ENCODE measurements at places on chromosomes 11 and 22.
A peak's percentile ranks its signal among the peaks of the same experiment; 100 is the strongest.

DNA sequence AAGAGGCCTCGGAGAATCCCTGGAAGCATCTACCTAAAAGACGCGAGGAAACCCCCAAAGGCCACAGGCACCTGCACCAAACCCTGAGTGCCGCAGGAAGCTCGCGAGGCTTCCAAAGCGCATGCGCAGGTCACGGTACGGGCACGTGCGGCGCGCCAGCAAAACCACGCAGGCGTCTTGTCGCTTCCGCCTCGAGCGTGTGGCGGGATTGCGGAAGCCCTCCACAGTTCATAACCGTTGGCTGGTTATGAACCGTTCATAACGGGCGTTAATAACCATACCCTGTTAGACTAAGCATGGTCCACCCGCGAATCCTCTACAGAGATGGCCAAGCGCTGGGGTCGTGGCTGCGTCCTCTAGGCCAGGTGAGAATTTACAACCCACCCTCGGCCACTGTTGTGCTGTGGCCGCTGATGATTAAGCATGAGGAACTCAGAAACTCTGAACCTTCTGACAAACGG is 46.4 kb downstream of the MORC2 start:
- DNase-seq, result peak; percentile 15

DNA sequence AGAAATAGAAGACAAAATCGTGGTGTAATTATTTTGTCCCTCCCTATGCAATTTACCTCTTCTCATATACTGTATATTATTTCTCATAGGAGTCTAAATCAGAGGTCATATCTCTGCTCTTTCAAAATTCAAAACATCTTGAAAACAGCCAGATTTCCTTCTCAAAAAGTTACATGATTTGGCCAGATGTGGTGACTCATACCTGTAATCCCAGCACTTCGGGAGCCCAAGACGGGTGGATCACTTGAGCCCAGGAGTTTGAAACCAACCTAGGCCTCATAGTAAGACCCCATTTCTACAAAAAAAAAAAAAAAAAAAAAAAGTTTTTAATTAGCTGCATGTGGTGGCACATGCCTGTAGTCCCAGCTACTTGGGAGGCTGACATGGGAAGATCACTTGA is 29.0 kb upstream of the DNAJB7 start:
- DNase-seq, result no peak

GRCh38 chr22:39214006-39214382 is 30.8 kb downstream of the PDGFB start:
- no peak for DNase-seq

- DNase-seq, result no peak
Observed at GRCh38 chr11:46912526-46913150, 5.7 kb downstream of the LRP4 start.

DNA sequence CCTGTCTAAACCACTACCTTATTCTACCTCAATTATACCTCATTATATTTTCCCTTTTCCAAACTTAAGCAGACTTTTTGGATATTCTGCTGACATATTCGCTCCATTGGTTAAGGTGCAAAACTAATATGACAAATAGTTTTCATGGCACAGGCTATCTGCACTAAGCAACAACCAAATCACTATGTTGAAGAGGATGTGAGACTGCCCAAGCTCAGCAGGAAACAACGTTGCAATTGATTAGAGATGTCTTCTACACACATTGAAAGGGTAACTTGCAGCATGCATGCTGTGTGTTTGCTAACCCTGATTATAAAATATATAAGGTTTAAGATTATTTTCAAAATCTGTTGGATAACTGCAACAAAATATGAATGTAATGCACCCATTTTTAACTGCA is 61.6 kb downstream of the STK33 start:
- DNase-seq, result no peak

DNA sequence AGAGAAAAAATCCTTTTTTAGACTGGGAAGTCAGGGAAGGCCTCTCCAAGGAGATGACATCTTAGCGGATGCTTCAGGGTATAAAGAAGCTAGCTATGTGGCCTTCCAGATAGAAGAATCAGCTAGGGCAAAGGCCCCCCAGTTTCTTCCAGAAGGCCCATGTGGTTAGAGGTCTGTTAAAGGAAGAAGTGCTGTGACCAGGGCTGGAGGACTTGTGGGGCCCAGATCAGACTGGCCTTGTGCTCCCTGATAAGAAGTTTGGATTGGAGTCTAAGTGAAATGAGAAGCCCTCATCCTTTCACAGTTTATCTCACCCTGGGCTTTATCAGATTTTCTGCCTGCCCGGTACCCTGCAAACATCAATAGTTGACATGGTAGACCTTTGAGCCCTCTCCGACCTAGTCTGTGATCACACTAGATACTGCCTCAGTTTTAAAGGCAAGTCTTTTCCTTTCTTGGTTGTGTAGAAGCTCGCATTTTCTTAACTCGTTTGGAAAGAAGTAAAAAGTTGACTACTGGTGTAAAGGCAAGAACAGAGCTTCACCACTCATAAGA is 7.8 kb downstream of the AMPD3 start:
- no peak for DNase-seq

DNA sequence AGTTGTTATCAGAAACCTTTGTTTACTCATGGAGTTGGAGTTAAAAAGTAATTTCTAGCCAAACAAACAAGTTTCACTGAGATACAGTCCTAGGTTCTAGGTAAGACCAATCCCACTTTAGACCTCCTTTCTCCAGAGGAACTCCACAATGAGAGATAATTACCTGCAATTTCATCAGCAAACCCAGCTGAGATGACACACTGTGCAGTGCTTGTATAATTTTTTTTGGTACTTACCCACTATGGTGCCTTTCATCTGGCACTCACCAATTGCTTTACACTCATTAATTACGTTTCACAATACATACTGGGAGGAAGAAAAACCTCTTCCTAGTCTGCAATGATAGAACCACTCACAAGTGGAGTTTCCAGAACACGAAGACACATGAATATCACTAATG is 1.8 kb upstream of the MUC15 start:
- DNase-seq, result no peak

DNA sequence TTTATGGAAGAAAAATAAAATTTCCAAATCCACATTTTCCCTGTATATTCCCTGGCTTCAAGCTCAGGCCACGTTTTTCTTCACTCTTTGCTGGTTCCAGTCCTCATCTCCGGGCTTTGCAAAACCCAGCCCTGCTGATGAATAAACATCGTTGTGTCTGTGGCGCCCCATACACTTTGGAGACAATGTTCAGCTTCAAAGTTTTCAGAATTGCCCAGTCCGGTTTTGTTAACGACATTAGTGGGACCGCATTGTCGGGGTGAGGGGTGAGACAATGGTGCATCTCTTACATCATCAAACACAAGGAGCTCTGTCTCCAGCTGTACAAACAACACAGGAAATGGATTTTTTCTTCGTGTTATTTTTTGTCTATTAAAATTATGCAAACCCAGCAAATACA is 53.4 kb upstream of the HTATIP2 start:
- DNase-seq, result no peak

DNA sequence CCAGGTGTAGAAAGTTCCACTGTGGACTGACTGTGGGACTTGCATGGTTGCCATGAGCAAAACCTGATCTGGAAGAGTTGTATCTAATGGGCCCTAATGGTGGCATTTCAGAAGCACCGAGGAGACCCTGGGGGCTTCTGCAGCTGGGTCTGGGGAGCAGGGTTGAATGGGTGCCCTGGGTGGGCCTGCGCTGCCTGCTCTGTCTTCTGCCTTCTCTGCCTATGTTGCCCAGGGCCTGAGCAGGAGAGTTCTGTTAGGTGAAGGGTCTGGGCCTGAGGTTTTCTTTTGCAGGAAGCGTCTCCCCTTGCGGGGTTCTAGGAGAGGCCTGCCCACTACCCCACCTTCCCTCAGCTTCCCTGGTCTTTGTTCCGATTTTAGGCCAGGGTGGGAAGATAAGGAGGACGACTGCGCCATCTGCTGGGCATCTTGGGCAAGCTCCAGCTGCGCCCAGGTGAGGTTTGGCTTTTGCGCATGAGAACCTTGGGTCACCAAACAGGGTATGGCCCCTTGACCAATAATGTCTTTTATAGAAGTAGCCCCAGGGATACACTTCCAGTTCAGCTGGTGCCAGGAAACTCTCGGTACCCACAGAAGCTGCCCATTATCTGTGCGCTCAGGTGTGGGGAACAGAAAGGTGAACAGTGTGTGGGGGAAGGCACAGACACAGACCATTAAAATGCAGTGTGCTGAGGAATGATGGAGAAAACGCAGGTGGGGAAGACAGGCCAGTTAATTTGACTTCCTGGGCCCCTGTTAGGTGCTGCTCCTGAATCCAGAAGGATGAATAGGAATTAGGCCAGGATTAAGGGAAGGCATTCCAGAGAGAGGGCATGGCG is 23.2 kb downstream of the COMMD9 start:
- DNase-seq, result no peak

DNA sequence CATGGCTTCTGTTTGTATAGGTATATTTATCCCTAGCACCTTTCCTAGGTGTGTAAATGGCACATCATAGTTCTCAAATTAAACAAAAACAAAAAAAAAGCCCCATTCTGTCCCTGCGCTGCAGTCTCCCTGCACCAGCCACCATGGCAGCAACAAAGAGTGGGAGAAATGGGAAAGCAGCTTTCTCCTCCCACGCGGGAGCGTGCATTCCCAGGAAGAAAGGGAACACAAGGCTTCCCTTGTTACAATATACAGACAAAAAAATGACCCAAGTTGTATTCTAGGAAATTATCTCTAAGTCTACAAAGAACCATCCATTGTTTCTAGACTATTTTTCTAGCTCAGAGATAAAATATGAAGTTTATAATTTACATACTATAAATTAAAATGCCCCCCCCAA is 16.1 kb upstream of the TMPRSS5 start:
- no peak for DNase-seq

- DNase-seq, result no peak
Observed at GRCh38 chr11:2539371-2540222, 94.8 kb downstream of the KCNQ1 start.

- DNase-seq, result peak; percentile 99
Observed at GRCh38 chr11:94449437-94449836, 44.2 kb downstream of the MRE11 start.

DNA sequence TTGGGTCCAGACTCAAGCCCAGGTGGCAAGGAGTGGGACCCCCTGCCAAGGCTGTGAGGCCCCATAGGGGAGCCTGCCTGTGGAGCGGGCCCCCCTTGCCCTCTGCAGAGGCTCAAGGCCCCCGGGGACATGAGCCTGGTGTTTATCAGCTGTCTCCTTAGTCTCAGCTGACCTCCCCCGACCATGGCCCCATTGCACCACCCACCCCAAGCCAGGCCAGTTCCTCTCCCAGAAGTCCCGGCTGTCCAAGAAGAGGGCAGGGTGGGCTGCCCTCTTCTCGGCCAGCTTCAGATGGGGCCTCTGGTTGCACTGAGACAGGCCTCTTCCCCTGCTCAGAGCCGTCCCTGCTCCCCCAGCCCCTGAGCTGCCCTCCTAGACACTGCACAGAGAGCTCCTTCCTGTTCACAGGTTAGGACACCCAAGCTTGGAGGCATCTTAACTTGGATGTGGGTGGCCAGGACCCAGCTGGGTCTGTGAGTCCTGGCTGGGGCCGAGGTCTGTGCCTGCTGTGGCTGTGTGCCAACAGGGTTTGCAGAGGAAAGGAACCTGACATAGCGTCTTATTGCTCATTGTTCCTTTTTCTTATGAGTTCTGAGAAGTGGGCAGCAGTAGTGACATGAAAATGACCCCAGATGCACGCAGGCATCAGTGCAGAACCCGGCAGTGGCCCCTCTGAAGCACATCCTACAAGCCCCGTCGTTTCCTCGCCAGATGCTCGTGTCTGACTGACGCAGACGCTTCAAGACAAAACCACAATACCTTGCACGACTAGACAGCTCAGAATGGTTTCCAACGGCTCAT is 5.4 kb downstream of the TRABD start:
- no peak for DNase-seq

DNA sequence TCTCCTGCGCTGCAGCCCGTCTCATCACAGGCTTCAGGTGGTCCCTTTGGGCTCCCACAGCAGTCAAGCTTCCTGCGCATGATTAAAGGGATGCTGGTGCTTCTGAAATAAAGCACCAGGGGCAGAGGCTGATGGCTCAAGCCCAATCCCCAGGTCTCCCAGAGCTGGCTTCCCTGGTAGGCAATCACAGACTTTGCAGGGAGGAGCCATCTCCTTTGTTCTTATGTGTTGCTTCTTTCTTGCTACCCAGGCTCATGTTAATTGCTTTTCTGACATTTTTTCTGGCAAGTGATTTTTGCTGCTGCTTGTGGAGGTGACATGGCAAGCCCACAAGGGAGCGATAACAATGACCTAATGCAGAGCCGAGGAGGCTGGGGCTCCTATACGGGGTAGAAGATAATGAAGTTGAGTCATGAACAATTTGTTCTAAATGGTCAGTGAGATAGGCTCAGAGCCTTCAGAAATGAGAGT is 25.2 kb upstream of the PLET1 start:
- DNase-seq, result no peak

DNA sequence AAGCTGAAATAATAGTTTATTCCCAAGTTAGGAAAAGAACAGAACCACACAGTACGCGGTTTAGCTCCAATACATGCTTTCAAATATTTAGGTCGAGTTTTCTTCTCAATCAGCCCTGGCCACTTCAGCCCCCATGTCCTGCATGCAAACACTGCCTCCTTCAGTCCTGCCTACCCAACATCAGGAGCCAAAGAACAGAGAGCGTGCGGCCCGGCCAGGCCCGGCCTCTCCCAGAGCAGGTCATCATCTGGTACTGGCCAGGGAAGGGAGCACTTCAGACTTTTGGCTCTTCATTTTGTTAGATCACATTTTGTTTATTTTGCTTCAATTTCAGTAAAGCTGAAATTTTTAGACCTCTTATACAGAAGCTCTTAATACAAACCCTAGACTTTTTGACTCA is 6.7 kb downstream of the BRD1 start:
- no peak for DNase-seq

- no peak for DNase-seq
Observed at GRCh38 chr11:116329354-116330090, 443.3 kb downstream of the BUD13 start.

- no peak for DNase-seq
Observed at GRCh38 chr22:31826443-31826842, 72.6 kb downstream of the DEPDC5 start.

GRCh38 chr11:7901319-7901854 is 29.7 kb downstream of the OR10A6 start:
- no peak for DNase-seq

GRCh38 chr11:76629116-76629852 is 41.3 kb downstream of the LRRC32 start:
- DNase-seq, result no peak

GRCh38 chr22:43377896-43378704 is 33.7 kb upstream of the MPPED1 start:
- no peak for DNase-seq

DNA sequence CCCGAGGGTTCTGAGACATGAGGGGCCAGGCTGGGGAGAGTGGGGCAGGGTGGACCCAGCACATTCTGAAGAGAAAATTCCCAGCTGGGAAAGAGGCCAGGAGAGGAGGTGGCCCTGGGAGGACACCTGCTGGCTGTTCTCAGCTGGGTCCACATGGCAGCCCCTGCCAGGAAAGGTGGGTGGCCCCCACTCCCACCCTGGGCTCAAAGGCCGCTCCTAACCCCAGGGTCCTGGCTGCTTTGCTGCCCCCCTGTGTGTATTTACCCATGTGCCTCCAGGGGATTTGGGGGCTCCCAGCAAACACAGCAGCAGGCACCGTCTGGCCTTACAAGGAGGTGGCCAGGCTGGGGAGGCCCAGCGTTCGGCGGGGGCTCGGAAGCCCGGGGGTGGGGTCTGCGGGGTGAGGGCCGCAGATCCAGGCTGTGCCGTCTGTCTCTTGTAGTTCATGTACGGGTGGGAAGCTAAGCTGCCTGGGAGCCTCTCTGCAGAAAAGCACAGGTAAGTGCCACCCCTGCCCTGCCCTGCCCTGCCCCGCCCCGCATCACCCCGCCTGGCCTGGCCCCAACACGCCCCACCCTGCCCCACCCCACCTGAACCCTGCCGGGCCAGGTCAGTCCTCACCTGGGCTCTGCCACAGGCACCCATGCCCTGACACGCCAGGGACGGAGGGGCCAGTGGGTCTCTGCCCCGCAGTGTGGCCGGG is 10.6 kb downstream of the MUC5B start:
- no peak for DNase-seq
